HCT116 (cell line): ENCODE measurements at places on chromosomes 4 and X. TPM values are rescaled to one million over a fixed set of nuclear protein-coding genes. Genes with fewer than 3 reads are reported as not detected.

- DNase-seq, result no peak
Observed at GRCh38 chr4:26073886-26074560, 160.0 kb downstream of the SMIM20 start.

DNA sequence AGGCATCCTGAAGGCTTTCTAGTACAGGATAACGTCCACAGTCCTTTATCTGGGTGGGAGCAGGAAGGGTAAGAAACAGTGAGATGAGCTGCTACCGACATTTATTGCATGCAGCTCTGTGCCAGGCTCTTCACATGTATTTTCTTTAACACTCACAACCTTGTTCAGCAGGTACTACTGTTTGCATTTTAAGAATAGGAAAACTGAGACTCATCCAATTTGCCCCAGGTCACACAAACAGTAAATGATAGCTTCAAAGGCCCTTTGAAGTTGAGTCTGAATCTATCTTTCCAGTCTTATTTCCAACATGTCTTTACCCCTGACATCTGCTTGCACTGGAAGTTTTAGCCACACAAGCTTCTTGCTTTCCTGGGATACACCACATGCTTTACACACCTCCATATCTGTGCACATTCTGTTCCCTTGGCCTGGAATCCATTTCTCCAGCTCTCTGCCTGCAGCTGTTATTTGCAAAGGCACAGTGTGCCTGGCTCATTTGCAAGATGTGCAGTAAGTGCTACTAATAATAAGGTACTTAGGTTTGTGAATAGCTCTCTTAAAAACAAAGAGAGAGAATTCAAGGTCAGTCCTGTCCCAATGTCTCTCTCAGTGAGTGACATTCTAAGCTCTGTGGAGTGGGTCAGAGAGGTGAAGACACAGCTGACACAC, 61.2 kb downstream of the METTL14 start:
- no peak for DNase-seq

- no peak for DNase-seq
Observed at GRCh38 chrX:114365065-114365834, 218.6 kb upstream of the HTR2C start.

- no peak for DNase-seq
Observed at GRCh38 chrX:34072906-34073305, 59.2 kb downstream of the FAM47A start.

- no peak for DNase-seq
Observed at GRCh38 chrX:123570011-123570590, 162.8 kb downstream of the THOC2 start.

- no peak for DNase-seq
Observed at GRCh38 chr4:83582289-83582785, 46.4 kb downstream of the GPAT3 start.

GRCh38 chrX:104351173-104351769, 96.5 kb upstream of the ESX1 start:
- peak; percentile 41 for DNase-seq

DNA sequence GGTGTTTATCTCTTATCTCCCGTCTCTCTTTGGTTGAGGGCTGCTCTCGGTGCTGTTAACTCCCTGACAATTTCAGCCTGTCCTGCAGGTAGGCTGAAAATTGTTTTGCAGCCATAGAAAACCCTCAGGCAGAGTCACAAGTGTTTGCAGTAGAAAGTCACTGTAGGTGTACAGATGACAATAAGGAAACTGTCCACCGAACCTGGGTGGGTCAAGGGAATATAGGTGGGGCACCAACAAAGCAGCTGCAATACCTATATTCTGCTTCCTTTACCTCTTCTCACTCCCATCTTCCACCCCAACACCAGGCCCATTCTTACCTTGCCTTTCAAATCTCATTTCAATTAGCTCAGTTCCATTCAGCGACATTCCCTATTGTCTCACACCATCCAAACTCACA, 381.8 kb downstream of the PPP1R2C start:
- DNase-seq, result no peak

DNA sequence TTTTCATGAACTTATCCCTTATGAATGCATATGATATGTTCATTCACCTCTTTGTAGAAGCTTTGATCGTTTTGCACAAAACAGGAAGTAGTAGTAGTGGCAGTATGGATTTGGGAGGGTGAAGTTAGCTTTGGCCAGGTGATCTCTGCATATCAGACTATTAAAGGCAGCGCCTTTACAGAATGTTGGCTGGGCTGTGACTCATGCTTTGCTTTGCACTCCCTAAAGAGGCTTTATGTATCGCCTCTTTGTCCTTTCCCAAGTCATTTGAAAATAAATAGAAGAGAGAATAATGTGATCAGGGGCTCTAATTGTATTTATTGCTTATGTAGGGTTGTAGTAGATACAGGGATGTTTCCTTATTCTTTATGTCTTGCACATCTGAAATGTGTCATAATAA, 50.4 kb downstream of the SHROOM3 start:
- DNase-seq, result peak; percentile 62

- DNase-seq, result no peak
Observed at GRCh38 chr4:152016303-152016620, 255.5 kb upstream of the GATB start.

DNA sequence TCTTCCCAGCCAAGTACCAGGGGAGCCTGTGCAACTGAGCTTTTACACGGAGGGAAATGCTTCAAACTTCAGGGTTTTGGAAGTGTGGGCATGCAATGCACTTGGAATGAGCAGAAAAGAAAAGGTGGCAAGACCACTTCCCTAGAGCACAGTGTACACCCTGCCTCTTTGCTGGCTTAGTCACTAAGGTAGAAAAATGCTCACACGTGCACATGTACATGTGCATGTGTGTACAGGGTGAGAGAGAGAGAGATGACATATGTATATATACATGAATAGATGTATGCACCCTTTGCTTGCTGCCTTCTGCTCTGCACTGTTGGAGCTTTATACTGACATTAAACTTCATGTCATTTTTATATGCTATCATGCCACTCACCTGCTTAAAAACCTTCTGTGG, 7.9 kb upstream of the KLF3 start:
- DNase-seq, result no peak

- DNase-seq, result no peak
Observed at GRCh38 chr4:7910263-7910896, 29.3 kb downstream of the AFAP1 start.

DNA sequence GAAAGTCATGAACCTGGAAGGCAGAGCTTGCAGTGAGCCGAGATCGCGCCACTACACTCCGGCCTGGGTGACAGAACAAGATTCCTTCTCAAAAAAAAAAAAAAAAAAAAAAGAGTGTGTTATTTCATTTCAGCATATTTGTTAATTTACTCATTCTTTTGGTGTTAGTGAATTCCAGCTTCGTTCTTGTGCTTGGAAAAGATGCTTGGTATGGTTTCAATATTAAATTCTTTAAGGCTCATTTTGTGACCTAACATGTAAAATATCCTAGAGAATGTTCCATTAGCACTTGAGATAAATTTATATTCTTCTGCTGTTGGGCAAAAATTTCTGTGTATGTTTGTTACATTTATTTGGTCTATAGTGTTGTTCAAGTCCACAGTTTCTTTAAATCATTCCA, 66.8 kb downstream of the SPIN3 start:
- DNase-seq, result no peak

GRCh38 chr4:168248176-168248710, 70.3 kb downstream of the DDX60 start:
- DNase-seq, result no peak

DNA sequence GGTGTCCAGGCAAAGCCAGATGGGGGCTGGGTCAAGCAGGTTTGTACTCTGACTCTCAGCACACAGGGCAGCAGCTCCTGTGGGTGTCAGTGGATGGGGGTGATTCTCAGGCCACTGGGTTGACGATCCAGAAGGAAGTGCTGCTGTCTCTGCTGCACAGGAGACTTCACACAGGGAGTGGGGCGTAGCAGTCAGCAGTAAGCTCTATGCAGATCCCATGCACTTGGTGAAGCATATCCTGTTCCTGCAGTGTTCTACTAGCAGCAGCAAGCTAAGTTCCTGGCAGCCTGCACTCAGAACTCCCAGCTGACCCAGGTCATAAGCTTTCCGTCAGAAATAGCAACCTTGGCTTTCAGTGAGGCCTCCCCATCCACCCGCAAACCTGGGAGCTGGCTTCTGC, 117.6 kb upstream of the NDST3 start:
- no peak for DNase-seq

DNA sequence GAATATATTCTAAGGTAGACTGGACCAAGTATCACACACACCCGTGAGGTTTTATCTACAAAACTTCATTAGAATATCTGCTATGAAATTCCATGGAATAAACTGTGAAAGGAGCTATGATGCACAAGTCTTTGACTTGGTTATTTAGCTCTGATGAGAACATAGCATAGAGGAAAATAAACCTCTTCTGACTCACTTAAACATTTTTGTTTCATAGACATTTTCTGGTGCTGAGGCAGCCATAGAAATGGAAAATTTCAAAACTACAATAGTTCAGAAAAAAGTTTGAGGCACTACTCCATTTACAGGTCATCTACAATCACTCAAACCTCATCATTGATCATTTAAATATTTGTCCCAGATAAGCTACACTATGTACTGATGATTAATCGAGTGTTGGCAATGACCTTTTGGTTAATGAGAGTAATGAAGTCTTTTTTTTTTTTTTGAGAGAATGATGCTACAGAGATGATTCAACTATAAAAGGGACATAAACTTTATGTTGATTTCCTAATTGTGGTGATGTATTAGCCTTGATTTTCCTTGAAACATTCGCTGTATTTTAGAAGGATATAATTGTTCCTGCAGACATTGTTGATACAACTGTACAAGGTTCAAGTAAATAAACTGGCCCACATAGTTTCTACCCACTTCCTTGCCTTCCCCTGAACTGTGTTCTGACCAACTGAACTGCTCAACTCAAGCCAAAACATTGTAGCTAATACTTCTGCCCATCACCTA, 77.5 kb downstream of the AREG start:
- no peak for DNase-seq

DNA sequence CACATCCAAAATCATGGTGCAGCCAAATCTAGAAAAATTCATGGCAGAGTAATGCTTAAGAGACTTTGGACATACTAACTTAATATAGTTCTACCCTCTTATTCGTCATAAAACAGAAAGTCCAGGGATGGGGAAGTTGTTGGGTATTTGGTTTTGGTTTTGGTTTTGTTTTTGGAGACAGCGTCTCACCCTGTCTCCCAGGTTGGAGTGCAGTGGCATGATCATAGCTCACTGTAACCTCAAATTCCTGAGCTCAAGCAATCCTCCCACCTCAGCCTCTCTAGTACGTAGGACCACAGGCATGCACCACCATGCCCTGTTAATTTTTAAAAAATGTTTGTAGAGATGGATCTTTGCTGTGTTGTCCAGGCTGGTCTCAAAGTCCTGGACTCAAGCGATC, 271.8 kb upstream of the TENM3 start:
- DNase-seq, result no peak

GRCh38 chr4:4918067-4918466, 58.6 kb downstream of the MSX1 start:
- DNase-seq, result no peak

GRCh38 chr4:36304138-36304681, 22.8 kb downstream of the DTHD1 start:
- no peak for DNase-seq

Gene C4orf51
- total RNA-seq, result not detected

Gene DOK7
- total RNA-seq, result 2.4 TPM

Gene SORCS2
- total RNA-seq, result 0.37 TPM

Gene RAB41
- total RNA-seq, result not detected

Gene TMEM35A
- total RNA-seq, result not detected

Gene DACH2
- total RNA-seq, result not detected

Gene KCNE5
- not detected for total RNA-seq

Gene POU4F2
- total RNA-seq, result not detected

Gene LNX1
- 3.3 TPM for total RNA-seq
